Stimulated activated CD4-positive, alpha-beta T cell treated with anti-CD3 and anti-CD28 coated beads, Interleukin-2, amount 100 ng/mL, for 4 hours (primary cell): ENCODE measurements at places on chromosomes 16 and 17.

DNA sequence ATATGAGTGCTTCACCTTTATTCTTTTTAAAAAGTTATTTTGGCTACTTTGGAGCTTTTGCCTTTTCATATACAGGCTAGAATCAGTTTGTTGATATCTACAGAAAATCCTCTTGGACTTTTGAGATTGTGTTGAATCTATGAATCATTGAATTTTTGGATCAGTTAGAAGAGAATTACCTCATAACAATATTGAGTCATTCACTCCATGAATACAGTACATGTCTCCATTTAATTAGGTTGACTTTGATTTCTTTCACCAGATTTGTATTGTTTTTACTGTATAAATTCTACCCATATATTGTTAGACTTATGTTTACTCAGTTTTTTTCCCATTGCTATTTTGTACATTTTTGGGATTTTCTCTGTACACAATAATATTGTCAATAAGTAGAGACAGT, 54.4 kb downstream of the TAOK1 start:
- DNase-seq: no peak

- DNase-seq: no peak
These were observed 32.1 kb upstream of the SREBF1 start for GRCh38 chr17:17868641-17869522.

GRCh38 chr17:78988152-78988551, 8.4 kb upstream of the LGALS3BP start:
- DNase-seq: no peak

DNA sequence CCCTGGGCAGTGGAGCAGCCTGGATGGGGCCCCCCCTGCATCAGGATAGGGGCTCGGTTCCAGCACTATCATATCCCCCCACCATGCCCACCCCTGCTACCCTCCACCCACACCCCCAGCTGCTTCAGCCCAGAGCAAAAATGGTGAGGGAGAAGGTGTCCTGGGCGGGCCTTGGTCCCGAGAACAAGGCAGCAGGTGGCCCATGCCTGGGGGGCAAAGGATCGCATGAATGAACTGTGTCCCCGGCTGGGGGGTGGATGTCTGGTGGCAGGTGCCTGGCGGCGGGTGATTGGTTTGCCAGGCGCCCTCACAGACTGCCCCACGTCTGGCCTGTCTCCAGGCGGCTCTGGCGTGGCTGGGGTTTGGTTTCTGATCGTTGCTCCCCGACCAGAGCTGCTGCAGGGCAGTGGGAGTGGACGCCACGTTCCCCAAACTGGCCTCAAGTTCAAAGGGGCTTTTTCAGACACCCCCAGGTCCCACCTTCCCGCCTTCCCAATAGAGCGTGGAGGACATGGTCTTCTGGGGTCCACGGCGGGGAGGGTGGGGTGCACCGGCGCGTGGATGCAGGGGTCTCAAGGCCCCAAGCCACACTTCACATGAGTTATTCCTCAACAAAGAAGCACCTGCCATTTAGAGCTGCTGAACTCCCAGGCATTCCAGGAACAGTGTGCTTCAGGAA, 12.6 kb downstream of the UTS2R start:
- DNase-seq: no peak

- no peak for DNase-seq
These were observed 16.0 kb downstream of the RSL1D1 start for GRCh38 chr16:11835309-11835708.

GRCh38 chr16:84947022-84947421, 64.3 kb downstream of the ZDHHC7 start:
- no peak for DNase-seq
